HuH-7.5 (cell line): ENCODE measurements at places on chromosomes 12 and 14.

DNA sequence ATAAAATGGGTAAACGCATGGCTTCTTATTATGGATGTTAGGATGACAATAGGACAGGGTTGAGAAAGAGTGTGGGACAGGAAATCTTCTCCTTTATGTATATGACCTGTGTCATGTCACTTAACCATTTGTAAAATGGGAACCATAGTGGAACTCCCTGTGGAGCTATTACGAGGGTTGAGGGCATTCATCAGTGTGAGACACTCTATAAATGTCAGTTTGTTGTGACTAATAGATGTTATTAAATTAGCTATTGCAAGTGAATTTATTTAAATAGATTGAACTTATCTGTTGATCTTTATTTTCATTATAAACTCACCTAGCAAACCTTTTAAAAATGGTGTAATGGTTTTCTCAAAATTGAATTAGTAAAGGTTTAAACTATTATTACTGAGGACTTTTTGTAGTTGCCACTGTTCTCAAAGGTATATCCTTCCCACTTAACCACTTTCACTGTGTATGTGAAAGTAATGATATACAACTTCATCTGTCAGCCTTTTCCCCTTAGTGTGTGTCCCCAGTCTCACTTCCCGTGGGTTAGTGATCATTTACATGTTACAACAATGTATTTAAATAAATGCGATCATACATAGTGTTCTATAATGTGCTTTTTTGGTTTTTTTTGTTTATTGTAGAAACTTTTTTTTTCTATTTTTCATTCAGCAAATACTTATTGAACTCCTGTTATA, 17.1 kb downstream of the HELB start:
- DNase-seq: no peak

- DNase-seq: no peak
Observed at GRCh38 chr14:94571395-94571794, 9.8 kb upstream of the SERPINA5 start.

- no peak for DNase-seq
Observed at GRCh38 chr12:111521801-111522200, 77.3 kb downstream of the ATXN2 start.

GRCh38 chr14:68511129-68512047, 281.5 kb downstream of the ZFP36L1 start:
- DNase-seq: no peak

- DNase-seq: no peak
Observed at GRCh38 chr14:95182379-95182778, 25.1 kb upstream of the DICER1 start.

DNA sequence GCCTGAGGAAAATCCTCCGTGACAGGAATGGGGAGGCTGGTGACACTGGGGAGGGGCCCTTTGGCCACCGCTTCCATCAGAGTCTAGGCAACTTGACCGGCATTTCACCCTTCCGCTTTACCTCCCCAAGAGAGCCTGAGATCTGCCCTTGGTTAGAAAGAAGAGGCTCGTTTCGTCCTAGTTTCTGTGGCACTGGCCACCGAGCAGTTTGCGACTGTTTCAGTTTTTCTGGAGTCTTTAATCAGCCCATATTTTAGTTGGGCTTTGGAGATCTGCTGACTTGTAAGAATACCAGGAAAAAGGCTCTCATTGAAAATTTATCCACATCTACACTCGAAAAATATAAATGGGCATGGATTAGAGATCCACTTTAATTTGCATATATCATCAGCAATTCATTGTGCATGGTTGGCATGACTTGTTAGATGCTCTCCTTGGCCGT, 414 bp upstream of the ANKS1B start:
- no peak for DNase-seq

- DNase-seq: no peak
Observed at GRCh38 chr12:52446367-52447045, 5.4 kb downstream of the KRT6B start.
